ENCODE measurements at places on chromosomes 5 and 9. TPM values are rescaled to one million over a fixed set of nuclear protein-coding genes. Genes with fewer than 3 reads are reported as not detected.

DNA sequence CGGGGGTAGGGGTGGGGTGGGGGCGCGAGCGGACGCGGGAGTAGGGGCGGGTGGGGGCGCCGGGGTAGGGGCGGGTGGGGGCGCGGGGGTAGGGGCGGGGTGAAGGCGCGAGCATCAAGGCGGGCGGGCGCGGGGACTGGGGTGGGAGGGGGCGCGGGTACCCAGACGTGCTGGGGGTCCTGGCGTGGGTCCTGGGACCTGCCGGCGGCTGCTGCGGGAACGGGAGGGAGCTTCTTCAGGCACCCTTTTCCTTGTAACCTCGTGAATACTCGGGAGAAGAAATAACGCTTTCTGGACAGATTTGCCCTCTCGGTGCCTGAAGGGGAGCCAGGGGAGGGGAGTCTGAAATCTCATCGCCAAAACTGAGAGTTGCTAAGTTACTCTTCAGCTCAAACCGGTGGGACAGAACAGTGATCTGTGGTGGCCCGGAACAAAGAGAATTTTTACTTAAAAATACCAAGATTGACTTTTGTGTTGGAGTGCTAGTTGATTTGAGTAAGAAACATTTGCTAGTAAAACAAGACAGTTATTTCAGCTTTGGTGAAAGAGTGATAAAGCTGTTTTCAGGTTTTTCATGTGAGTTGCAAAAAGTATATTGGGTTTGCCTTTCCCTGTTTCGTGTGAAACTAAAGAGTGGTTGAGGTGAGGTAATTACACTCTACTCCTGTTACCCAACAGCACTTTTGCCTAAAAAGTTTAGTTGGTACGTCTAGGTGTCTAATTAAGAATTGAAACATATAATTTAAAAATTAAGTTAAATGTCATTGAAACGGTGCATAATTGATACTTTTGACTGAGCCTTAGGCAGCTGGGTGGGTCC lies 643 bp downstream of the PLEKHG4B start:
- no peak for DNase-seq

DNA sequence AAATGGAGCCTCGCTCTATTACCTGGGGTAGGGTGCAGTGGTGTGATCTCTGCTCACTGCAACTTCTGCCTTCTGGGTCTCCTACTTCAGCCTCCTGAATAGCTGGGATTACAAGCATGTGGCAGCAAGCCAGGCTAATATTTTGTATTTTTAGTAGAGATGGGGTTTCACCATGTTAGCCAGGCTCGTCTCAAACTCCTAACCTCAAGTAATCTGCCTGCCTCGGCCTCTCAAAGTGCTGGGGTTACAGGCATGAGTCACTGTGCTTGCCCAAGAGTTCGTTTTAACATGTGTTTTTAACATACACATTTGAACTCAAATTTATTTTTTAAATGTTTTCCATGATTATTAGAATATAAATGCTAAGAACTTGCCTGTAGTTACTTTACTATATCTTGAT lies 34.2 kb downstream of the MARCHF6 start:
- DNase-seq, result no peak

C6 gene
- 3.3 TPM for polyA plus RNA-seq

GRCh38 chr5:91885291-91886265 lies 502.5 kb upstream of the ARRDC3 start:
- DNase-seq, result no peak

GRCh38 chr9:21711504-21711903 lies 90.9 kb upstream of the MTAP start:
- DNase-seq, result no peak

SPATA31E1 gene
- polyA plus RNA-seq, result not detected

DNA sequence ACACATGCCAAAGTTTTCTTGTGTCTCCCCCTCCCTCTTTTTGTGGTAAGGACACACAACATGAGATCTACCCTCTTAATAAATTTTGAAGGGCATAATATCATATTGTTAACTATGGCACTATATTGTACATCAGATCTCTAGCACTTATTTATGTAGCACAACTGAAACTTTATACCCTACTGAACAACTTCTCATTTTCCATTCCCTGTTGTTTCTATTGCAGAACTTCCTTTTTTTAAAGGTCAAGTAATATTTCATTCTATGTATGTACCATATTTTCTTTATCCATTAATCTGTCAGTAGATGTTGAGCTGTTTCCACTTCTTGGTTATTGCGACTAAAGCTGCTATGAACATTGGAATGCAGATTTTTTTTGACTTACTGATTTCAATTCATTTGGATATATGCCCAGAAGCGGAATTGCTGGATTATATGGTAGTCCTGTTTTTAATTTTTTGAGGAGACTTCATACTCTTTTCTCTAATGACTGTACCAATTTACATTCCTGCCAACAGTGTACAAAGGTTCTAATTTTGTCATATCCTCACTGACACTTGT lies 305.3 kb downstream of the PRR16 start:
- no peak for DNase-seq

DNA sequence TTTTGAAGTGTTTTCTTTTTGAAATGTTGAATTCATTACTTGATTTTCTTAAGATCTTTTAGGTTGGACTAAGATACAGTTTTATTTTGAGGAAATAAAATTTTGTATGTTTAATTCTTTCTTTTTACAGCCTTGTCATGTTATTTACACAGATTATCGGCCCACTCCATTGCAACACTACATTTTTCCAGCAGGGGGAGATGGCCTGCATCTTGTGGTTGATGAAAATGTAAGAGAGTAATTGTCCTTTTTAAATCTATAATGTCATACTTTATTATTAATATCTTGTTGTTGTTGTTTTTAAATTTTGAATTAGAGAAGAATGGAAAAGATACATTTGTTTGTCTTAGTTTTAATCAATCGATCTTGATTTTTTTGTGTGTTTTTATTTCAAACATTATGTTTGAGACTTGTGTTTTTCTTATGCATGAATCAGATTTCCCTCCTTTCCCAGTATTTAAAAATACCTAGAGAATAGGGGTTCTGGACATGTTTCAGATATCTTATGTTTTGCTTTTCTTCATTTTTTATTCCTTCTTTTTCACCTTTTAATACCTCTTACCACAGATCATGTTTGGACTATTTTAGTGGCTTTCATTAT lies 36.7 kb downstream of the MTREX start:
- peak; percentile 65 for DNase-seq

- no peak for DNase-seq
Measured at GRCh38 chr5:179623906-179624741, 653 bp upstream of the HNRNPH1 start.

- DNase-seq, result no peak
Measured at GRCh38 chr9:16060436-16061129, 507.7 kb downstream of the CCDC171 start.

DPP7 gene
- polyA plus RNA-seq, result 24.7 TPM

DNA sequence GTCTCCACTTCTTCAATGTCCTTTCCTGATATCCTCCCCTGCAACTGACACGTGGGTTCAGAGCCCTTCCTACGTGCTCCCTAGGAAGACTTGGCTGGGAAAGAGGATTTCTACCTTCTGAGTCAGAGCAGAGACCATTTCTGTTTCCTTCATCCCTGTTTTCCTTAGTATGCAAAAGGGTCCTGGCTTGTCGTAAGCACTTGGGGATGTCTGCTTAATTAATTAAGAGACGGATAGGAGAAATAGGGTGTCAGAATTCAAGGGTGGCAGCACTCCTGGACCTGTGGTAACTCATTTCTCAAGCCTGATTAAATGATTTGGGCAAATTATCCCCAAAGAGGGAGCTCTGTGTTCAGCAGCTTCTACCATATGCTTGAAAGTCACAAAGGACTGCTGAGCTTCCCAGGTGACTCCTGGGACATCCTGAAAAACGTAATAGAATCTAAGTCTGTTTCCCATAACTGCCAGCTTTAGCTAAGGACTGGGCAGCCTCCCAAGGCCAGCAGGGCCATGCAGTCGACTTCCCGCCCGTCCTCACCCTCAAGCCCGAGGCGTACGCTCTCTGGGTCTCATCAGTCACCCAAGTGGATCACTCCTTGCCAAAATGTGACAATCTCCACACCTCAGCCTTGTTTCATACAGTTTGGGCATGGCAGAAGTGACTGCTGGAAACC lies 20.5 kb downstream of the ABCA1 start:
- DNase-seq, result no peak

GRCh38 chr5:190366-191035 lies 794 bp upstream of the LRRC14B start:
- DNase-seq, result no peak

DNA sequence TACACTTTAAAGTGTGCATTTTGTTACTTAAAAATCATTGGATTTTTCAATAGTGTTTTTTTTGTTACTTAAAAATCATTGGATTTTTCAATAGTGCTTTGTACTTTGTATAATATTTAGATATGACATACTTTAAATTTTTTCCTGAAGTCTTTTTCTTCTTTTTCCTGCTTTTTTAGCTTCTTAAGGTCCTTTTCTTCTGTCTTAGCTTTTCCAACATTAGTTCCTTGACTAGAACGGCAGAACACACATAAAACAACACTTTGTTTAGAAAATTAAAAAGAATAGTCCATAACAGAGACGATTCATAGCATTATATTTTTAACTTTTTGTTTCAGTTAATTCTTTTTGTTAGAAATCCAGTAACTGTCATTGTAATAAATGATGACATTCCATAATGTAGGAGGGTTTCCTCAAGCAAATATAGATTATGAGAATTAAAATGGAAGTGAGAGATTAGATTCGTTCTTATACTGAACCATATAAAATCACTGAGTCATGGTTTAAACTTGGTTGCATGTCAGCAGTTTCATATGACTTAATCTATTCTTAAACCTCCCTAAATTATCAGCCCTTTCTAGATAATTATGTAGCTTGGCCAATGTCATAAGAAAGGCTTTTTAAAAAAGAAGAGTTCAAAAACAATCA lies 45.3 kb upstream of the RICTOR start:
- no peak for DNase-seq

C9 gene
- 0.27 TPM for polyA plus RNA-seq

GRCh38 chr5:142735323-142736246 lies 34.6 kb upstream of the ARHGAP26 start:
- no peak for DNase-seq

DNA sequence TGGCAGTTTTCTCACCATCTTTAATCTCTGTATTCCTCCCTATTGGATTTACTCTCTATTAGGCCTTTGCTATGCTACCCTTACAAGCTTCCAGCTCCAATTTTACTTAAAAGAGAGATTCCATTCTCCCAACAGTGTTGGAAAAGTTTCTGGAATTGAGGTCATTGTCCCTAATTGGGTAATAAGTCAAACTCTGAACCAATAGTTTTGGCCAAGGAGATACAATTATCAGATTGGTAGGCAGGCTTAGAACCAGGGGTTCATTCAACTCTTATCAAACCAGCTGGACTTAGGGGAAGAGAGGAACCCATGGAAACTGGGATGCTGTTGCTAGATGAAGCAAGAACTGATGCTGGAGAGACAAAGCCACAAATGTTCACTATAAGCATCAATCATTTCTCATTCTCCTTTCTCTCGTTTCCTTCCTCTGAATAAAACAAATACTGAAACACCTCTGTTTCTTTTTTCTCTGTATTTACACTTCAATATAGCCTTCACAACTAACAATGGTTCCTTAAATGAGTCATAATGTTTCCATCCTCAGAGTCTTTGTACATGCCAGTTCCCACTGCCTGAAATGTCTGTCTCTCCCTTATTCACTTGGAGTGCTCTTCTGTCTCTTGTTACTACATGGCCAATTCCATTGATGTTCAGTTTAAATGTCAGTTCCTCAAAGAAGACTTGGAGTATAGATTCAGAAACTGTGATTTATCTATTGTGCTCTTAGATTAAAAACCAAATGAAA lies 587.3 kb downstream of the GABRG2 start:
- DNase-seq, result no peak

CXCL14 gene
- 47.8 TPM for polyA plus RNA-seq

DNA sequence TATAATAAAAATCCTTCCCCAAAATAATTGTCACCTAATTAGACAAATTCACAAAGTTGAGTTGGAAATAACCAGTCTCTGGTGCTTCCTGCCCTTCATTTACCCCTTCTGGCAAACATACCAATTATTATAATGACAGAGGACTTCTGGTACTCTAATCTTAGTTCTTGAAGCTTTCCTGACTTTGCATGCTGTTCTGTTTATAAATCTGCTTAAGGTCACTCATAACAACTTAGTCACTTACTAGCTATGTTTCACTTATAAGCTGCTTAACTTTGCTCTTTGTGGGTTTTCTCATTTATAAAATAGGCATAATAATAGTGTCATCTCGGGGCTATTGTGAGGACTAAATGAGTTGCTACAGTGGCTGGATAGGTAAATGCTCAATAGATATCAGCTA lies 446.5 kb downstream of the EFNA5 start:
- DNase-seq, result no peak

DNA sequence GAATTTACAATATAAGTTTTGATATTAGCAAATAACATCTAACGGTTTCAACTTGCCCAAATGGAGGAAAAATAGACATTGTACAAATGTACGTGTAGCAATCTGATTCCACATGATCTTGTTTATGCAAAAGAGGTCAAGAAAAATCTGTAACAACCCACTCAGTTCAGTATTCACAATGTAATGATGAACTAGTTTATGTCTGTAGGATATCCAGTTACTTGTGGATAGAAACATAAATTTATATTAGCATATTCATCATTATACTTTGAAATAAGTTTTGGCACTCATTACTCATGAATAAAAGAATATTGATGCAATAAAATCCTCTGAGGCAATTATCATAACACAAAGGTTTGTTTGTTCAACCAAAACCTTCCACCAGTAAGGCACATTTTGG lies 28.1 kb downstream of the PLK2 start:
- no peak for DNase-seq

GRCh38 chr5:92308679-92309078 lies 925.6 kb upstream of the ARRDC3 start:
- DNase-seq, result no peak

DNA sequence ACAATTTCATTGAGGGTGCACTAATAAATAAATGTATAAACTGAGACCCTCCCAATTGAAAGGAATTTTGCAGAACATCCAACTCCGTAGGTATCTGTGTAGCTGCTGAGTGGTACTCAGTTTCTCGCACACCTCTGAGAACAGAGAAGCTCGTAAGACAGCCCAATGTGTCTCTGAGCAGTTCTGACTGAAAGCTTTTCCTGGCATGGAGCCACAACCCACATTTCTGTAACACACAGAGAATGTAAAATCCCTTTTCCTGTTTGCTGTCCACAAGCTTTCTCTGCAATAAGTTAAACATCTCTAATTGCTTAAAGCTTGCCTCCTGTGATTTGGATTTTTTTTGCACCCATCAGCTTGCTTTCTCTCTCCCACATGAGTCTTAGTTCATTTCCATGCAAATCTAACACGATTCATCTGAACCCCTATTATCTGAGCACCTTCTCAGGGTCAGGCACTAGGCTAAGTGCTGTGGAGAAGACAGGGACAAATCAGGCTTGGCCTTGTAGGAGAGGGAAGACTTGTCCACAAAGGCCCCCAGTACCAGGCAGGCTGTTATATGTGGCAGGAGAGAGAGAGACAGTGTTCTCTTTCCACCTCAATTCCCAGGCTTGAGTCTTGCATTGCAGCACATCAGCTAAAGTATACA lies 44.2 kb upstream of the COL15A1 start:
- no peak for DNase-seq

- no peak for DNase-seq
Measured at GRCh38 chr5:37187465-37187977, 61.7 kb downstream of the CPLANE1 start.

ARID3C gene
- 0.14 TPM for polyA plus RNA-seq
